ENCODE measurements at places on chromosomes 1 and 21. TPM values are rescaled to one million over a fixed set of nuclear protein-coding genes. Genes with fewer than 3 reads are reported as not detected.

DNA sequence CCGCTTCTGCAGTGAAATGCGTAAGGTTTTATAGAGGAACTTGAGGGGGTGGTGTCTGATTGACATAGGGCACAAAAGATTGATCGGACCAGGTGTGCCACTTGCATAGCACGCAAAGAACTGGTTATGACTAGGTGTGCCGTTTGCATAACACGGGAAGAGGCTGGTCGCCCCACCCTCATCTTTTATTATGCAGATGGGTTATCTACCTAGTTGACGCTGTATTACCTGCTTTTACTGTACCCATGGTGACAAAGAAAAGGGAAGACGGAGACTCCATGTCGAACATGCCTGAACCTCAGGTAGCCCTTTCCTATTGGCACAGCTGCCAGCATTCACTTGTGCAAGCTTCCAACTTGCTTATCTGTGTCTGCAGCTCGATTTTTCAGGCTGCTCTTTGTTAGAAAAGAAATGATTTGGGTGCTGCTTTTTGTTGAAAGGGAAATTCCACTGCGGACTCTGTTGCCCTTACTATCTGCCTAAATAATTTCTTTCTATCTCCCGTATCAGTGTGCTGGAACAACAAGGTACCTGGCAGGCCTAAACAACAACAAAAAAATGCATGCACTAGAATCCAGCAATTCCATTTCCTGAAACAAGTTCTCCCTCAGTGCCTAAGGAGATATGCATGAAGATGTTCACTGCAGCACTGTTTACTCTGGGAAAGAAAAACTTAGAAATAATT is 194.4 kb upstream of the KAZN start:
- no peak for DNase-seq

GRCh38 chr1:212139526-212140135 is 104.1 kb downstream of the DTL start:
- DNase-seq = no peak

RHOU gene
- polyA plus RNA-seq = 18.9 TPM

ITLN2 gene
- not detected for polyA plus RNA-seq

PFDN2 gene
- polyA plus RNA-seq = 235 TPM

PLD5 gene
- polyA plus RNA-seq = not detected
